KBM-7 (cell line): ENCODE measurements at places on chromosomes 1 and 21.

GRCh38 chr1:186636786-186637185 lies 43.4 kb downstream of the PTGS2 start:
- no peak for DNase-seq

DNA sequence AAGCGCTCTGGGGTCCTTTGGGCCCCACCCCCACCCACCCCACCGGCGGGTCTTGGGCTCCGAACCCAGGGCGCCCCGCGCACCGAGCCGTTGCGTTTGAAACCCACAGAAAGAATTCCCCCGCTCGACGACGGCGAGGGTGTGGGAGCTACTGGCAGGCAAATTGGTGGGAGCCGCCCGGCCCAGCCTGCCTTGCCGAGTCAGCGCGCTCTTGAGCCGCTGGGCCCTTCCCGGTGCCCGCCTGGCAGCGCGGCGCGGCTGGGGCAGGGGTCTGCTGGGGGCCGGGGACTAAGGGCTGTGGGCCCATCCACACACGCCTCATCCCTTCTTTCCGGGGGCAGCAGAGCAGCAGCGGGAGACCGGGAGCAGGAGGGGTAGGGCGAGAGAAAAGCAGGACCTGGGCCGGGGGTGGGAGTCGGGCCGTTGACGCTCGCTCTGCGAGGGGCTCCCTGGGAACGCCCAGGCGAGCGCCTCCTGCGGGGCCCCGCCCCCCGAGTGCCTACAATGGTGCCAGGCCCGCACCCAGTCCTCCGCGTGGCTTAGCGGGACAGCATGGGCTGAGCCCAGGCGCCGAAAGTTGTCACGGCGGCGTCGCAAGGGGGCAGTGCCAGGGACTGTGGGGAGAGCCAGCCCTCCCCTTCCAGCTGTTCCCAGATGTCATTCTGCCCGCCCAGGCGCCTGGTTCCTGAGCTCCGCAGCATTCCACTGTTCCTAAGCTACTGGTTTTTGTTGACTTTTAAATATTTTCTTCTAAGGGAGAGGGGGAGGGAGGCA lies at the start of gene C1orf94:
TSS of gene C1orf94 (plus strand) at position 78 of the 774 bp plus-strand sequence. CDS start 883 bp downstream, outside the sequence.
- no peak for DNase-seq

- no peak for DNase-seq
Observed at GRCh38 chr1:16521288-16521583, 7.2 kb upstream of the RNU1-1 start.

DNA sequence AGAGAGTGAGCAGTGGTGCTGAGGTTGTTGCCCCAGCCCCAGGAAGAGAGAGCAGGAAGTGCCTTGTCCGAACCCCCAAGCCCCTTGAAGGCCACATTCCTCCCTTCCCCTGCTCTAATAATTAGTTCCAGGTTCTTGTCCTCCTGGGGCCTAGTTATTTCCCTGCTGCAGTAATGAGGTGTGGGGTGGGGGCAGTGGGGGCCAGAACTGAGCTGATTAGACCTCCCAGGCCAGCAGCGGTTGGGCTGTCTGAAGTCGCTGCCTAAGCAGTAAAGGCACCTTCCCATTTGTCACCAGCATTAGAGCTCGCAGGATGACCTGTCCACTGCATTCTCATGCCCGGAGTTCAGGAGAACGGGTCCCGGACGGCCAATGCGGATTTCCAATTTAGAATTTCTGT lies 186.5 kb upstream of the CSF3R start:
- DNase-seq = no peak

- DNase-seq = no peak
Observed at GRCh38 chr1:53166912-53167311, 24.5 kb upstream of the SLC1A7 start.

DNA sequence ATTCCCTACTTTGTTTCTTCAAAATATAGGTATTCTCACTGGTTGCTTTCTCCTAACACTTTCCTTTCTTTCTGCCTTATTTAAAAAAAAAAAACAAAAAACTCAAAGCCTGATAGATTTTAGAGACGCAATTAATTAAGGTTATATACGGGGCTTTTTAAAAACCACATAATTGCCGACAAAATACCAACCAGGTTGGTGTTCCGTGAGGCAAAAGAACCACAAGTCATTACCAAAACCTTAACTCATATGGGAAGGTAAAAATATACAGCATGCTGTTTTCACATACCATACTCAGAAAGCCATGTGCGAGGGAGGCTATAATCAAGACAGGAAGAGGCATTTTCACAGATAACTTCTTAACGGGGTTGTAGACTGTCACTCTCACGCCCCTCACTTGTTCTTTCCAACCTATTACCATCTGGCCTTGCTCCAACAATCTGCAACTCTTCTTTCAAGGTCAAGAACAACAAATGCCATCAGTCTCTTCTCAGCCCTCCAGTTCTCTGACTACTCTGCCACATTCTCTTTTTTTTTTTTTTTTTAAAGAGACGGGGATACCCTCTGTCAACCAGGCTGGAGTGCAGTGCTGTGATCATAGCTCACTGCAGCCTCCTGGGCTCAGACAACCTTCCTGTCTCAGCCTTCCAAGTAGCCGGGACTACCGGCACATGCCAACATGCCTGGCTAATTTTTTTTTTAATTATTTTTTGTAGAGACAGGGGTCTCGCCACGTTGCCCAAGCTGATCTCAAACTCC lies 102.6 kb downstream of the APP start:
- peak; percentile 63 for DNase-seq

DNA sequence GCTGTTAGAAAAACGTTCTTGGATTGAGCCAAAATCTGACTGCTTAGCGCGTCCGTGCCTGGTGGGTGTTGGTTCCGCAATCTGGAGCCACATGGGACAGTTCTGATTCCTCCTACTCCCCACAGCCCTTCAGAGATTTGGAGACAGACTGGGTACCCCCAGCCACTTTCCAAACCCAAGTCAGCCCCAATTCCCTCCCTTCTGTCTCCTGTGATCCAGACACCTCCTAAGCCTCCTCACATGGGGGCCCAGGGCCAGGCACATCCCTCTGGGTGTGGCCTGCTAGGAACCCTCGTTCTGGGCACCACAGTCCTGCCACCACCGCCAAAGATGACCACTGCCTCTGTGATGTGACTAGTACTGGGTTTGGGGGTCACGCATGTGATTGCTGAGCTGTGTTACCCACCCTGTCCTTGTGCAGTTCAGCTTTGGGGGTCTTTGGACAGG lies 4.8 kb downstream of the PLA2G5 start:
- DNase-seq = no peak

GRCh38 chr21:46131588-46131837 lies 23.9 kb downstream of the FTCD start:
- DNase-seq = no peak

GRCh38 chr1:27598295-27598687 lies 5.7 kb downstream of the AHDC1 start:
- no peak for DNase-seq

GRCh38 chr1:7912743-7913557 lies 27.7 kb downstream of the TNFRSF9 start:
- no peak for DNase-seq

GRCh38 chr1:181430015-181430885 lies 53.1 kb upstream of the CACNA1E start:
- no peak for DNase-seq

DNA sequence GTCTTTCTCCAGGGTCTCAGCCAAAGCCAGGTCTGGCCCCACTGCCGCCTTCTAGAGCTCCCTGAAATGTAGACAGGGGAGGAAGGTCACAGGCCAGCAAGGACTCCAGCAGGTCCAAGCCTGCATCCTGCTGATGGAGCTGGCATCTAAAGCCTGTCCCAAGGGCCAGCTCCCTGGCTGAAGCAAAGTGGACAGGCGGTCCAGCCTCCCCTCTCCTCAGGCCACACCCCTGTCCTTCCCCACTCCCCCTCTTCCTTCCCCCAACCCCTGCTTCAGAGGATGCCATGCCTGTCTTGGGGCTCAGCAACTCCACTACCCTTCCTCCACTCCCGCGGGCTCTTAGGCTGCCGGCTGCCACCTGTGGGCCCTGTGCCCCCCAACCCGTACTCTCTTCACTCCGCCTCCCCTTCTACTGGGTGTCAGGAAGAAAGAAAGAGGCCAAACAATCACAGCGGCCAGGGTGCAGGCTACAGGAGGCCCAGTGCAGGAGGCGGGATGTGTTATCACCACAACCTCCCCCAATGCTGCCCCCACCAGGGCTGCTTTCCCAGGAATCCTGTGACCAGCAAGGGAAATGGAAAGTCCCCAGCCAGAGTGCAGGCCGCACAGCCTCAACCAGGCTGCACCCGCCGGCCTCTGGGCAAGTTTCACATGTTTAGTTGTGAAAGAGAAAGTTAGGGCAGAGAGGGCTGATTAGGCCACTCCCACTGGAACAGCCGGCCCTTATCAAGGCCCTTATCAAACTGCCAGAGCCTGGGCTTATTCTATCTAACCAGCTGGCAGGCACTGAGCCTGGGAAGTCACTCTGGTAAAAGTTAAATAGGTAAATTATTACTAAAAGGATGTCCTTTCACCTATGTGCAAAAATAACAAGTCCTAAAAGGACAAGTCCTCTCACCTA lies 34.1 kb downstream of the ACOT7 start:
- peak; percentile 53 for DNase-seq

DNA sequence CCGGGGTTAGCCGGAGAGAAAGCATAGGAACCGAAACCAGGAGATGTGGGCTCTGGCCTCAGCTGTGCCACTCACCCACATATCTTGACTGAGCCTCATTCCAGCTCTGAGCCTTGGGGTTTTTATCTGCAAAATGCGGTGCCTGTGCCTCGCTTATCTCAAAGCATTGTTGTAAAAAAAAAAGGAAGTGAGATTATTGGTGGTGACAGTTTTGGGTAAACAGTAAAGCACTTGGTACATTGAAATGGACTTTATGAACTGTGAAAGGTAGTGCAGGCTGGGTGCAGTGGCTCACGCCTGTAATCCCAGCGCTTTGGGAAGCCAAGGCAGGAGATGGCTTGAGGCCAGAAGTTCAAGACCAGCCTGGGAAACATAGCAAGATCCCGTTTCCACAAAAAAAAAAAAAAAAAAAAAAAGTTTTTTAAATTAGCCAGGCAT lies 3.8 kb downstream of the PTAFR start:
- DNase-seq = peak; percentile 93

DNA sequence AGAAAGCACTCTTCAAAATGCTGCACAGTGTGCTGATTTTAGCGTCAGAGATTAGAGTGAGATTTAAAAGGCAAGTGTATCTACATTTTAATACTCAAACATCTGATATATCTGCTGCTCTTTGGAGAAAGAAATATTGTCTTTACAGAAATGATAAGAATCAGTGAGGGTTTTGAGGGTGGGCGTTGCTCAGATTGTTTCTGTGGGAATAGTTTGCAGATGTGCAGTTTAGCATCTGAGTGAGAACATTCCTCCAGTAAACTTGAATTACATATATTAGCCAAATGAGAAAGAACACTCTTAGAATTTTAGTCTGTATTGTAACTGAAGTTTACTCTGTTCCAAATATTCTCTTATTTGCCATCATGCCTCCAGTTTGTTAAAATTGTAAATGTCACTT lies 549.2 kb downstream of the NEGR1 start:
- DNase-seq = no peak

- DNase-seq = no peak
Observed at GRCh38 chr1:118914379-118915161, 73.6 kb downstream of the TBX15 start.

DNA sequence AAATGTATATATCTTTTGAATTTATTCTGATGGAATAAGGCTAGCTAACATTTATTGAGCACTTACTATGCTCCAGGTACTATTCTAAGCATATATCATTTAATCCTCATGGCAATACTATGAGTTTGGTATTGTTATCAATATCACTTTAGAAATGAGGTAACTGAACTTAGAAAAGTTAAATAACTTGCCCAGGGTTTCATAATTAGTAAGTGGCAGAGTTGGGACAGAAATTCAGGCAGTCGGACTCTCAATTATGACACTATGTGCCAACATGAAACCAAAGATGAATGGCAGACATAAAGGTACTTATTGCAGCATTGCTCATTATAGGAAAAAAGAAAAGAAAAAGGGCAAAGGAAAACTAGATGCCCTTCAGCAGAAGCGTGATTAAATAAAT lies 48.2 kb downstream of the RAB3GAP2 start:
- DNase-seq = no peak

DNA sequence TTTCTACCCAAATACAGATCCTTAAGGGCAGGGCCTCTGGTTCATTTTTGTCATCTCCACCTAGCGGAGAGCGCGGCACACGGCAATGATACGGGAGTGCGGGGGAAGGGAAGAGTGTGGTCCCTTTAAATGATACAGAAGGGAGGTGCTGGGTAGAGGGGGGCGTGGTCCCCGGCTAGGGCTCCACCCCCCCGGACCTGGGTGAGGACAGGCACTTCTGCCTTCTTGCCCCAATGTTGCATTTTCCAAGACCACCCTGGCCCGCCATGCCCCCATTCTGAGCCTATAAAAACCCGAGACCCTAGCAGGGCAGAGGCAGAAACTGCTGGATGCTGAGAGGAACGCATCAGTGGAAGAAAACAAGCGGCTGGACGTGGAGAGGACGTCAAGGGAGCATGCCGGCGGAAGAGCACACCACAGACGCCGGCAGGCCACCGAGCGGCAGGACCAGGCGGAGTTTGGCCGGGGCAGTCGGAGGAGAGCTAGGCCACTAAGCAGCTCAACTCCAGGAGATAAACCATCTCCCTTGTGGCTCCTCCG lies 30.0 kb downstream of the LRRC3 start:
- DNase-seq = no peak

- DNase-seq = no peak
Observed at GRCh38 chr1:56190806-56191365, 388.5 kb downstream of the PLPP3 start.

DNA sequence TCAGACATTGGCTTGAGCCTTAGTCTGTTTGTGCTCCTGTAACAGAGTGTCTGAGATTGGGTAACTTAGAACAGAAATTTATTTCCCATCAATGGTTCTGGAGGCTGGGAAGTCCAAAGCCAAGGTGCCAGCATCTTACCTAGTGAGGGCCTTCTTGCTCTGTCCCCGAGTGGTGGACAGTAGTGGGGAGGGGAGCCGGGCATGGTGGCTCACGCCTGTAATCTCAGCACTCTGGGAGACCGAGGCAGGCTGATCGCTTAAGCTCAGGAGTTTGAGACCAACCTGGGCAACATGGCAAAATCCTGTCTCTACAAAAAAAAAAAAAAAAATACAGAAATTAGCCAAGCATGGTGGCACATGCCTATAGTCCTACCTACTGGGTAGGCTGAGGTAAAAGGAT lies 336.5 kb upstream of the VAMP3 start:
- no peak for DNase-seq

DNA sequence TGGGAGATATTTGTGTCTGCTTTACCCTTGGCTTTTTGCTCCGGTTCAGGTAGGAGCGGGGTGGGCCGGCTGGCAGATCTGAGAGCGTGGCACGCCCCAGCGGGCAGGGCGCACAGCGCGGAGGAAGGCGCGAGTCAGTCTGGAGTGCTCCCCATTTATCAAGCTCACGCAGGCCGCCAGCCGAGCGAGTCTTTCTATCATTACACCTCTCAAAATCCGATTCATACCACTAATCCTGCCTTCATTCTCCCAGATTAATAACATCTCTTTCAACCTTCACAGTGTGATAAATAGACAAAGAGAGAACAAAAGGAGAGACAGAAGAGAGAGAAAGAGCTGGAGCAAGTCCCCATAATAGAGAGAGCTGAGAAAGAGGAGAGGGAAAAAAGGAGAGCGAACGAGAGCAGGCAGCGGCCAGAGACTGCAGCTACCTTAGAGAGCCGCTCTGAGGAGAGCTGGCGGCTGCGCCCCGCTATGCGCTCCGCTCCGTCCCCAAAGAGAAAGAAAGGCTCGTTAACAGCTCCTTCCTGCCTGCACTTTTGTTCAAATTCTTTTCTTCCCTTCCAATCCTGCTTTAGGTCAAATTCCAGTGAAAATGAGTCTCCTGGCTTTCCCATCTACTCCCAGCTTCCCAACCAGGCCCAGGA lies 48.0 kb downstream of the DMAP1 start:
- DNase-seq = no peak
